Progenitor cell of endocrine pancreas (in vitro differentiated cells): ENCODE measurements at places on chromosomes 4 and X.
A peak's percentile ranks its signal among the peaks of the same experiment; 100 is the strongest.

- peaks cover 2% of the 10 kb centered on the region for H3K4me1 ChIP-seq
- no peak overlapping the region for H3K27ac ChIP-seq
- H3K4me3 ChIP-seq = no peak overlapping the region
- H3K36me3 ChIP-seq = peaks cover 33% of the 10 kb centered on the region
- DNase-seq = no peak
Observed at GRCh38 chr4:67483868-67484602, 61.3 kb downstream of the CENPC start.

DNA sequence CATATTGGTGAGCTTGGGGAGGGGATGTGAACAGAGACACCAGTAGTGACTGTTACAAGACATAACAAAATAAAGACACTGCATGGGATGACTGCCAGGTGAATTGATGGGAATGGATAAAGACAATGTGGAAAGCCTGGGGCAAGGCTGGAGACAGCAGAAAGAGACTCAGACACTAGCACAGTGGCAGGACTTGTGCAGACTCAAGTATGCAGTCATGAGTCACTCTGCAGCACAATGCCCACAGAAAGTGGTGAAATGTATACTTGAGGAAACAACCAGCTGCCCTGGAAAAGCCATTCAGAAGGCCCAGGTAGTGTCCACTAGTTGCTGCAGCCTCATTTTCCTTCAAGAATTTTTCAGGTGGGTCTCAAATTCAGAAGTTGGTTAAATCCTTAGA, 452.3 kb downstream of the MID1IP1 start:
- H3K27ac ChIP-seq = no peak overlapping the region
- no peaks in the 10 kb centered on the region for H3K36me3 ChIP-seq
- peaks cover 2% of the 10 kb centered on the region for H3K4me1 ChIP-seq
- H3K27me3 ChIP-seq = no peaks in the 10 kb centered on the region

GRCh38 chr4:41431276-41431675, 106.7 kb upstream of the LIMCH1 start:
- no peaks in the 10 kb centered on the region for H3K27me3 ChIP-seq
- H3K27ac ChIP-seq = no peak overlapping the region
- H3K4me1 ChIP-seq = peaks cover 55% of the 10 kb centered on the region
- H3K4me3 ChIP-seq = no peak overlapping the region

DNA sequence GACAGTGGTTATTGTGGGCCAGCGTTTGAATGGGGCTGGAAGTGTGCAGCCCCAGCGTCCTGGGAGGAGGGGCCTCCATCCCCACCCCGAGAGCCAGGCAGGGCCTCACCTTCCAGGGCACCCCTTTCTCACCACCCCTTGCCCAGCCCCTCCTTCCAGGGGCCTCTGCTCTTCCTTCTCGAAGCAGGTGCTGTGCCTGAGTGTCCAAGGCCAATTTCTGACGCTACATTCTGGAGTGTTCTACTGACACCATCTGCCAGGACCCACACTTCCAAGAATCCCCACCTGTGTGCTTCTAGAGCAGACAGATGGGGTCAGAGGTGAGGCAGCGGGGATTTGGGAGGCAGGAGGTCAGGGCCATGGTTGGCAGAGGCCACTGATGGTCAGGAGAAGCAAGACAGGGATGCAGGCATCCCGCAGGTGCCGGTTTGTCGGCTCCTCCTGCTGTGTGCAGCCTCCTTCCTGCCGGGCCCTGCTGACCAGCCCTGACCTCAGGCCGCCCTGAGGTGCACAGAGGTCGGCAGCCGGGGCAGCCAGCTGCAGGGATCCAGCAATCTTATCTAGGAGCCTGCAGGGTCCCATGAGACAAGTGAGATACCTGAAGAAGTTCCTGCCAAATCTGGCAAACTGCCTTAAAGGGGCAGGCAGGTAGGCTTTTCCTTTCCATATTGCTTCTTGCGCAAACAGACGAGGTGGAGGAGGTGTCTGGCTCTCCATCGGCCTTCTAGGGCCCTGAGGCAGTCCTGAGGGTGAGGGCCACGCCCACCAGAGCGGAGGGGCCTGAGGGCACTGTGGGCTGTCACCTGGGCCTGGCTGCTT, 18.8 kb downstream of the MSANTD1 start:
- H3K27ac ChIP-seq = no peak overlapping the region
- no peak overlapping the region for H3K4me3 ChIP-seq

DNA sequence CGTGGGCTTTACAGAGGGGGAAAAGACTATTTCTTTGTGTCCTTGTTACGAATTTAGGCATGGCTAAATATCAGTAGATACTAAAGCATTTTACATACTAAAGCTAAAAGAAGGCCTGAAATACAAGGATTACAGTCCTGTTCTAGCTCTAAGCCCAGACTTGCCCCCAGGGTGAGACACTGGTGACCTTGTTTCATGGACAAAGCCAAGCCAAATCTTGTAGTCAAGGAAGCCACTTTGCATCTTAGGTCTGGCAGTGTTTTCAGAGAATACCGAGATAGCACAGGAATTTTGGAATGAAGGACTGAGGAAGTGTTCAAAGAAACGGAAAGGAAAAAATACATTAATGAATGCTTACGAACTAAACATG, 733 bp upstream of the G3BP2 start:
- peak overlapping the region; percentile 100 for H3K27ac ChIP-seq
- peaks cover 26% of the 10 kb centered on the region for H3K4me1 ChIP-seq
- peak overlapping the region; percentile 99 for H3K4me3 ChIP-seq
- no peaks in the 10 kb centered on the region for H3K36me3 ChIP-seq

DNA sequence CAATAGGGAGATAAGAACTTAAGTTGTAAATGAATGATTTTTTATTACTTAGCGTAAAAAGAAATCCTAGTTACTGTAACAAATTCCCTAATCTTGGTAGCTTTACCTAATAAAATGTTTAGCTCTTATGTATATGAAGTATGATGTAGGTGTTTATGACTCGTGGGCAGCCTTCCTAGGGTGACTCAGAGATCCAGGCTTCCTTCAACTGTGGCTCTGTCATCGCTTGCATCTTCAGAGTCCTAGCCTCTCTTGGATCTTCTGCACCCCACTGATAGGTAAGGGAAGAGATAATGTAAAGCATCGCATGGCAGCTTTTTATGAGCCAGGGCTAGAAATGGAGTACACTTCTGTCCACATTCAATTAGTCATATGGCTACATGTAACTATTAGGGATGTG, 165.6 kb upstream of the GLRA2 start:
- DNase-seq = no peak
- no peak overlapping the region for H3K4me3 ChIP-seq
- H3K27ac ChIP-seq = no peak overlapping the region
- H3K36me3 ChIP-seq = peaks cover 3% of the 10 kb centered on the region
- H3K27me3 ChIP-seq = no peaks in the 10 kb centered on the region
